ENCODE measurements at places on chromosomes 12 and 14.

- no peak for DNase-seq
Measured at GRCh38 chr12:55899082-55899481, 28.6 kb downstream of the PYM1 start.

GRCh38 chr12:7638064-7638759 lies 27.5 kb downstream of the APOBEC1 start:
- DNase-seq: no peak

- no peak for DNase-seq
Measured at GRCh38 chr12:52686063-52686462, 5.9 kb upstream of the KRT1 start.

DNA sequence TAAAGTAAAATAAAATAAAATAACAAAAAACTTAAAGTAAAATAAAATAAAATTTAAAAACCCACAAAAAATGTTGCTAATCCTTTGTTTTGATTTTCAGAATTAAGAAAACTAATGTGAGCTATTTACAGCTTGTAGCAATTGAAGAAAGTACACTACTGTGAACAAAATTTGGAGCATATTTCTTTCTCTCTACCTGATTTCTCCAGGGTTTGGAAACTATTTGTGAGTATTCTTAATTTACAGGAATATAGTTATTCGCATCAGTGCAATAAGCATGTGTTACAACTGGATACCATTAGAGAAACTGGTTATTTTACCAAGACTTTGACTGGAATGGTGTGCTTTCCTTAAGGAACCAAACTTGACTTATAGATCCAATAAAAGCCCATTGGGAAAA lies 86.1 kb upstream of the CNOT2 start:
- no peak for DNase-seq

DNA sequence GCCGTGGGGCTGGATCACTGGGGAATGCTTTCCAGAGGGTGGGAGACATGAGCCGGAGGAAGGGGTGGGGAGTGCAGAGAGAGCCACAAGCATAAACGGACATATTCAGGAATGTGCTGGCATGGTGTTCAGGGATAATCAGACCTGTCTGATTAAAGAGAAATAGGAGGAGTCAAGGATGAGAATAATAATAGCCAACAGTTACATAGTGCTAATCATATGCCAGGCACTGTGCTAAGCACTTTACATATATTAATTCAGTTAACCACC lies 43.7 kb downstream of the LTBP2 start:
- no peak for DNase-seq

GRCh38 chr12:45458854-45459807 lies 243.2 kb downstream of the ANO6 start:
- no peak for DNase-seq

GRCh38 chr14:35821564-35822411 lies 4.3 kb upstream of the BRMS1L start:
- DNase-seq: no peak

GRCh38 chr14:99100497-99101270 lies 171.3 kb downstream of the BCL11B start:
- DNase-seq: no peak

DNA sequence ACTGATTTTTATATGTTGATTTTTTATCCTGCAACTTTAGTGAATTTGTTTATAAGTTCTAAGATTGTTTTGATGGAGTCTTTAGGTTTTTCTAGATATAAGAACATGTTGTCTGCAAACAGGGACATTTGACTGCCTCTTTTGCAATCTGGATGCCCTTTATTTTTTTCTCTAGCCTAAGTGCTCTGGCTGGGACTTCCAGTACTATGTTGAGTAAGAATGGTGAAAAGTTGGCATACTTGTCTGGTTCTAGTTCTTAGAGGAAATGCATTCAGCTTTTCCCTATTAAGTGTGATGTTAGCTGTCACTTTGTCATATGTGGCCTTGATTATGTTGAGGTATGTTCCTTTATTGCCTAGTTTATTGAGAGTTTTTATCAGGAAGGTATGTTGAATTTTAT lies 68.1 kb downstream of the ERC1 start:
- DNase-seq: no peak

DNA sequence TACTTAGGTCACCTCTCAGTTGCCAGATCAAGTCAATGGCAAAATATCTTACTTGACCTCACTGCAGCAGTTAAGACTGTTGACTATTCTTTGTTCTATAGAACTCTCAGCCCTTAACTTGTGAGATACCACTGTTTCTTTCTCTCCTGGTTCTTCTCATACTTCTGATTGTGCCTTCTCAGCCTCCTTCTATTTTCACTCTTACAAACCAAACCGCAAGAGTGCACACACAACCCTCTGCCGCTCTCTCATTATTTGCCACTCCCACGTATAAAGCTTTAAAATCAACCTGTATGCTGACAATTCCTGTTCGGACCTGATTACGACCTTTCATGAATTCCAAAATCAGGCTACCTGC lies 4.5 kb downstream of the E2F7 start:
- DNase-seq: no peak

DNA sequence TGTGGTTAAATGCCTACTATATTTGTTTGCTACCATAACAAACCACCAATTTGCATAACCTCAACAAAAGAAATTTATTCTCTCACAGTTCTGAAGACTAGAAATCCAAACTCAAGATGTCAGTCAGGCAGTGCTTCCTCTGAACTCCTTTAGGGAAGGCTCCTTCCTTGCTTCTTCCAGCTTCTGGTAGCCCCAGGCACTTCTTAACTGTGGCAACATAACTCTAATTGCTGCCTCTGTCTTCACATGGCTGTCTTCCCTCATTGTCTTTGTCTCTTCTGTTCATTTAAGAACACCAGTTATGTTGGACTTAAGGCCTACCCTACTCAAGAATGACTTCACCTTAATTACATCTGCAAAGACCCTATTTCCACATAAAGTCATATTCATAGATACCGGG lies 206.9 kb downstream of the SYT1 start:
- no peak for DNase-seq

DNA sequence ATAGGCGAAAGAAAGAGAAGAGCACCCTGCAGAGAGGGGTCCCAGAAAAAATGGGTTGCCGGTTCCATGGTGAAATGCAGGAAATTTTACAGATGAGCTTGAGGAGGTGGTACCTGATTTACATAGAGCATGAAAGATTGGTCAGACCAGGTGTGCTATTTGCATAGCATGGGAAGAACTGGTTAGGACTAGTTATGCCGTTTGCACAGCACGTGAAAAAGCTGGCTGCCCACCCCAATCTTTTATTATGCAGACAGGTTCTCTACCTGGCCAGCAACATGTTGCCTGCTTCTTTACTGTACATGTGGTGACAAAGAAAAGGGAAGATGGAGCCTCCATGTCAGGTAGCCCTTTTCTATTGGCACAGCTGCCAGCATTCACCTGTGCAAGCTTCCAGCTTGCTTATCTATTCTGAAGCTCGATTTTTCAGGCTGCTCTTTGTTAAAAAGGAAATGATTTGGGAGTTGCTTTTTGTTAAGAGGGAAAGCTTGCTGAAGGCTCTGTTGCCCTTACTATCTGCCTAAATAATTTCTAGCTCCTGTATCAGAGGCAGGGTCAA lies 62.9 kb upstream of the ELK3 start:
- no peak for DNase-seq

- no peak for DNase-seq
Measured at GRCh38 chr12:48994224-48995085, 4.7 kb downstream of the DDN start.

GRCh38 chr12:19288603-19289244 lies 150.6 kb upstream of the AEBP2 start:
- DNase-seq: no peak

GRCh38 chr14:101336183-101336582 lies 225.1 kb upstream of the DIO3 start:
- no peak for DNase-seq

GRCh38 chr12:131351319-131352028 lies 359.4 kb upstream of the SFSWAP start:
- DNase-seq: no peak

DNA sequence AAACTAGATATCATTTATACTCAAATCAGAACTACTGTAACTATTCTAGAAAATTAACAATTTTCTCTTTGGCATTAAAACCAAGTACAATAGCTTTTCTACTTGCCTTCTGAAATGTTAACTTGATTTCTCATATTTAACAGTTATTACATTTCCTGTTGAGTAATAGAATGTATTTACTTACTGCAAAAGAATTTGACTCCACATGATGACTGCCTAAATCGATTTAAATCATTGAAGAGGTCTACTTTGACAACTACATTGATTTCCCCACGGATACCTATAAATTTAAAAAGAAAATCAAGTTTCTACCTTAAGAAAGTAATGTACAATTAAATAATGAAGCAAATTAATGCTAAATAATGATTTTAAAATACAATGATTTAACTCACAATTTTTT lies 18.9 kb downstream of the C2CD5 start:
- DNase-seq: no peak

DNA sequence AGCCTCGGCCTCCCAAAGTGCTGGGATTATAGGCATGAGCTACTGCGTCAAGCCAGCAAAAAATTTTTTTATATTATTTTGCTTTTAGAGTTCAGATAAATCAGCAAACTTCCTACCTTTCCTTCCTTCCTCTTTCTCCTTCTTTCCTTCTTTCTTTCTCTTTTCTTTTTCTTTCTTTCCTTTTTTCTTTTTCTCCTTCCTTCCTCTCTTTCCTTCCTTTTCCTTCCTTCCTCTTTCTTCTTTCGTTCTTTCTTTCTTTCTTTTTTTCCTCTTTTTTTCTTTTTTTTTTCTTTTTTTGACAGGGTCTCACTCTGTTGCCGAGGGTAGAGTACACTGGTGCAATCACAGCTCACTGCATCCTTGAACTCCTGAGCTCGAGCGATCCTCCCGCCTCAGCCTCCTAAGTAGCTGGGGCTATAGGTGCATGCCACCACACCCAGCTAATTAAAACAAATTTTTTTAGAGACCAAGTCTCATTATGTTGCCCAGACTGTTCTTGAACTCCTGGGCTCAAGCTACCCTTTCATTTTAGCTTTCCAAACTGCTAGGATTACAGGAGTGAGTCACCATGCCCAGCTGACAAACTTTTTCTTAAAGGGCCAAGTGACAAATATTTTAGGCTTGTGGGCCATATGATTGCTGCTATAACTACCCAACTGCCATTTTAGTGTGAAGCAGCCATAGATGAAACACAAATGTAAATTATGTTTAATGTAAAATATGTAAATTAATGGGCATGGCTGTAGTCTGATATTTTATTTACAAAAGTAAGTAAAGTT lies 7.1 kb upstream of the WASHC4 start:
- no peak for DNase-seq

GRCh38 chr12:3389986-3390385 lies 101.0 kb upstream of the PRMT8 start:
- DNase-seq: no peak

- no peak for DNase-seq
Measured at GRCh38 chr12:29242921-29243431, 93.9 kb downstream of the FAR2 start.

- no peak for DNase-seq
Measured at GRCh38 chr14:59394268-59394667, 70.9 kb downstream of the GPR135 start.

GRCh38 chr12:30257618-30258017 lies 438.1 kb downstream of the IPO8 start:
- no peak for DNase-seq

DNA sequence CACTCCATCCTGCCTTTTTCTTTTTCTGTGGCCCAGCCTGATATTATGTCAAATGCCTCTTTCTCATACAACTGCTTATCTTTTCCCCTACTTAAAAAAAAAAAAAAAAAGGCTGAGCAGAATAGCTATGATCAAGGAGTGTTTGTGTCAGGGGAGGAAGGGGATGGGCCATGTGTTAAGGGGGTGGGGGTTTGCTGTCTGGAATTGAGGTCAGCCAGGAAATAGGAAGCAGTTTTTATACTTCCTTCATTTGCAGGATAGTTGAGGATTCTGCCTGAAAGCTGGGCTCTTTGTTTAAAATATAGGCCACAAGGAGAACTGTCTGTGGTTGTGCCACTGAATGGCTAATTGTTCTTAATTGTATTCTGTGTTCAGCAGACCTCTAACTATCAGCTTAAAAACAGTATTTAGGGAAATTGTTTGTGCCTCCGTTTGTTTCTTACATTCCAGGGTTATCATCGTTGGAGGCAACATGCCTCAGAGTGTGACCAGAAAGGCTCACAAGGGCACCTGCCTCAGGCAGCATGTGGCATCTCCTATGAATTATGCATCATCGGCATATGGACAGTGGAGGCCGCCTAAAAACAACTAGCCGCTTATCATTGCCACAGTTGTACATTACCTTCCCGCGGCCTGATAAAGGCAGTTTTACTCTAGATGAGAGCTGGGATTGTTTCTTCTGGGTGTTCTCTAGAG lies 96.0 kb downstream of the SRGAP1 start:
- DNase-seq: no peak

DNA sequence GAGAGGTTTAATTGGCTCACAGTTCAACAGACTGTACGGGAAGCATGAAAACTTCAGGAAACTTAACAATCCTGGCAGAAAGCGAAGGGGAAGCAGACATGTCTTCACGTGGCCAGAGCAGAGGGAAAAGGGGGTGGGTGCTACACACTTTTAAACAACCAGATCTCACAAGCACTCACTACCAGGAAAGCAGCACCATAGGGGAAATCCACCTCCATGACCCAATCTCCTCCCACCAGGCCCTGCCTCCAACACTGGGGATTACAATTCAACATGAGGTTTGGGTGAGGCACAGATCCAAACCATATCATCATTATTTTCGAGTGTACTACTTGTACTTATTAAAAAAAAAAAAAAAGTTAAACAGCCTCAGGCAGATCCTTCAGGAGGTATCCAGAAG lies 29.9 kb downstream of the RXYLT1 start:
- no peak for DNase-seq

DNA sequence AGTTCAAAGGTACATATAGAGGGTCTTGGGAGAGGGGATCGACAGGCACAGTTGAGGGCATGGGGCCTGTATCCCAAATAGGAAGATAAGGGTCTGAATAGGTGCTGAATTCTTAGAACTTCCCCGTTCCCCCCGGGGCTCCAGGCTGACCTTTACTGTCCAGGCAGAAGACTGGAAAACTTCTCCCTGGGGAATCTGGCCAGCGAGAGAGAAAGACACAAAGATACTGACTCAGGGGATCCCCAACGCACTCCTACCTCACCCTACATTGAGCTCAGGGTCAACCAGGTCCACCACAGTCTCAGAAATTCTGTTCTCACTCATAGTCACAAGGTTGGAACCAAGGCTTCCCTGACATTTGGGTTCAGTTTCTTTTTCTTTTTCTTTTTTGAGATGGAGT lies 46.2 kb downstream of the ACACB start:
- DNase-seq: no peak

DNA sequence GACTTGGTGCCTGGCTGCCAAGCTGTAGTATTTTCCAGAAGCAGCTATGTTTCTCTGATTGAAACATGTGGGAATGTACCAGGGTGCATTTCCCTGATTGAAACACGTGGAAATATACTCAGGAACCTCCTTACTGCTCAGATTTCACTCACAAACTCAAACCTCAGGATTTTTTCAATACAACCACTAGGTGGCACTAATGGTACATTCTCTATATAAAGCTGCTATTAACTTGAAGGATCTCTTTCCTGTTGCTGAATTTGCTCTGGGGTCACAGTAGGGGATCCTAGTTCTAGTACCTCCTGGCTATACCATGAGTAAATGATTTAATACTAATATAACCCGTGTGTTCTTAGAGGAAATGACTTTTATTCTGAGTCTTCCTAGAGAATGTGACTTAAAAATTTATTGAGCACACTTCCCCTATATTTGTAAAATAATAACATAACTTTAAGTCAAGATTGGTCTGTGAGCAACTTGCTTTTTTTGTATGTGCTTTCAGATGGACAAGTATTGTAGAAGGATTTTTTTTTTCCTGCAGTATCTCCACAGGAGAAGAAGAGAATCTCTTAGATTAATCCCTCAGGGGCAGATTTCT lies 173.8 kb upstream of the MIS18BP1 start:
- DNase-seq: no peak
